ENCODE measurements at places on chromosomes 3 and 15.
A peak's percentile ranks its signal among the peaks of the same experiment; 100 is the strongest.

GRCh38 chr15:72358650-72359171 lies 17.1 kb downstream of the HEXA start:
- peak; percentile 51 for DNase-seq

- DNase-seq = no peak
These were observed 322.6 kb downstream of the THSD4 start for GRCh38 chr15:71437919-71438318.

DNA sequence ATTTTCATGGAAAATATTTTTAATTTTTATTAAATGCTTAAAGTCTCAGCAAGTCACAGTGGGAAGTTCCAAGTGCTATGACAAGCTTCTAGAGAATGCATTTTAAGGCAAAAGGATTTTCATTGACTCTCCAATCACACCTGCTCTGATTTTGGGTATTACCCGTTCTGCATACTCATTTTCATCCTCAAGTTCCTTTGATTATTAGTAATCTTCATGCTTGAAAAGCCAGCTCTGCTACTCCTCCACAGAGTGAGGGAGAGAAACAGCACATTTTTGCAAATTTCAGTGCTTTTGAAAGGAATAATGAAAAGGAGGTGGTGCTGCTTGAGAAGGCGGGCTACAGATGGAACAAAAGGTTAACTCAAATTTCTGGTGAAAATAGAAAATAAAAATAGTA lies 450.7 kb downstream of the NSUN3 start:
- no peak for DNase-seq

GRCh38 chr3:154515921-154516320 lies 85.9 kb upstream of the GPR149 start:
- no peak for DNase-seq

DNA sequence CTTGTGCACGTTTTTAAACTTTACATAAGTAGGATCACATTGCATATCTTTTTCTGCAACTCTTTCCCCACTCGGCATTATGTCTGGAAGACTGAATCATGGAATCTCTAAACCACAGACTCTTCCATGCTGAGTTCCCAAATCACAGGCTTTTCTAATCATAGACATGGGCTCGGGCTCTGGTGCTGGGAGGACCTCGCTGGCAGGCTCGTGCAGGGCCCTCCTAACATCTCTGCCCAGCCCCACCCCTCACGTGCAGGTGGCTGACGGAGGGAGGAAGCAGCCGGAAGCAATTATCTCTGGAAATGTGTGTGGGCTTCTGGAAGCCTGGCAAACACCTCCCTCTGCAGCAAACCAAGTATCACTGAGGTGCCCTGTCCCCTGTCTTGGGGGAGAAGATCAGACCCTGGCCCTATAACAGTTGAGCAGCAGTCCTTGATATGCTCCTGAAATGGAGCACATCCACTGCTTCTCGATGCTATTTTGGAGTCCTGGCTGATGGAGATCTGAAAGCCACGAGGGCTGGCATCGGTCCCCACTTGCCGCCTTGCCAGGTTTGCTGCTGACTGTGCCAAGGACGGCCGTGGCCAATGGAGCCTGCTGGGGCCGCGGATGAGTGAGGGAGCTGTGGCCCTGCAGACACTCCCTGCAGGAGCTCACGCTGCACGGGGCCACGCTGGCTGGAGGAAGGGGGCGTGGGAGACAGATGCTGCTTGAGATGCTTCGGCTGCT lies 4.4 kb upstream of the IQSEC1 start:
- peak; percentile 67 for DNase-seq

DNA sequence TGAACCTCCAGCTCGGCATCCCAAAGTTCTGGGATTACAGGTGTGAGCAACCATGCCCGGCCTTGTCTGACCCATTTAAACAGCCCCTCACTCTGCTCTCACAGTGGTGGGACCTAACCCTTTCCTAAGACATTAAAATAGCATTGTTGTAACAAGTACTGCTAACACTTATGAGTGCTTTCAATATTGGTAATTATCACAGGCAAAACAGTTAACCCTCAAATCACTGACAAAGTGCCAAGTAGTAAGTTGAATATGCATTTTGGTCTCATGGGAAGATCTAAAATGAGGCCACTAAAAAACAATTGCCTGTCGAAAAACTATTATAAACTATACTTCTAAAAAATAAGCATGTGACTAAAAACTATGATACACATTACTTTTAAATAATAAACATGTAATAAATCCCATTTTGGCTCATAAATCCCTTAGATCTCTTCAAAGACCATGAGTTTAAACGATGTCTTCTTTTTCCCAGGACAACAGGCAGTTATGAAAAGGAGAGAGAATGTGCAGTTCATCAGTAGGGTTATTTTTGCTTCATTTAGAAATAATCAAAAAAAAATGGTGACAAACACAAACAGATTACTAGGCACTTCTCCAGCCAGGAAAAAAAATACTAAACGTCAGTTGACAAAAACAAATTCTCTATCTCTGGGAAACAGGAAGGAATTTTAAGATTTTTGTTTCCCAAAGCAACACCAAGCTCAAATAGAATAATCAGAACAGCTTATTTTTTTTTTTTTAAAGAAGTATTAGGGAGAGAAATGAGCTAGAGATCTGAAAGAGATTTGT lies 95.4 kb downstream of the RFTN1 start:
- no peak for DNase-seq

DNA sequence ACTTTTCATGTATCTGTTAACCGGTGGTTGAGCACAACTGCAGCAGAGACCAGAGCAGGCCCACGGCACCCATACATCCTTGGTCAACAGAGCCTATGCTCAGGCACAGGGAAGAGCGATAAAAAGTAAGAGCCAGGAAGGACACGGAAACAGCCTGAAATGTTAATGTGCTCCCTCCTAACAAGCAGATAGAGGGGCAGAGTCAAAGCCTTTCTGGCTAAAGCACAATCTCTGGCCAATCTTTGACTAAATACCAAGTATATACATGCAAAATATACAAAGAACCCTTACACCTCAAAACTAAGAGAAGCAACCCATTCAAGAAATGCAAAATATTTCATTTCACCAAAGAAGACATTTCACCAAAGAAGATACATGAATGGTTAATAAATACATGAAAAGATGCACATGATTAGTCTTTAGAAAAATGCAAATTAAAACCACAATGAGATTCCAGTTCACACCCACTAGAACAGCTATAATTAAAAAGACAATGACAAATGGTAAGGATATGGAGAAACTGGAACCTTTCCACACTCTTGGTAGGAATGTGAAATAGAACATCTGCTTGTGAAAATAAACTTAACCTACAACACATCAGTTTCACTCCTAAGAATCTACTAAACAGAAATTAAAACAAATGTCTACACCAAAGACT lies 88.0 kb downstream of the OSBPL10 start:
- DNase-seq = no peak

GRCh38 chr3:56491566-56491965 lies 23.3 kb upstream of the ERC2 start:
- DNase-seq = no peak

DNA sequence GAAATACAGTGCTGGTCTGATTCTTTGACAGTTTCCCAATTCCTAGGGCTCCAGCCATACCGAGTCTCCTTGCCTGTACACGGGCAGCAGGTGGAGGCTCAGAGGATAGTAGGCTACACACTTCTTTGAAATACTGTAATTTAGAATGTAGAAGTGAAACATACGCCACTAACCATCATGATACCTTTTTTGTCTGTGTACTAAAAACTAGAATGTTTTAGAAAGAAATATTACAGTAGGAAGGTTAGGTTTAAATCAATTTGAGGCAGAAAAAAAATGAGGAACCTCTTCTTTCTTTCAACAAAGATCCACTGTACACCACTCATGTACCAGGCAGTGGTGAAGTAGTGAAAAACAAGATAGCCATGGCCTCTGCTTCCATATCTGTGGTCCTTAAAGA lies 354.7 kb downstream of the MCTP2 start:
- no peak for DNase-seq

- no peak for DNase-seq
These were observed 98.9 kb upstream of the TJP1 start for GRCh38 chr15:29921130-29921601.

DNA sequence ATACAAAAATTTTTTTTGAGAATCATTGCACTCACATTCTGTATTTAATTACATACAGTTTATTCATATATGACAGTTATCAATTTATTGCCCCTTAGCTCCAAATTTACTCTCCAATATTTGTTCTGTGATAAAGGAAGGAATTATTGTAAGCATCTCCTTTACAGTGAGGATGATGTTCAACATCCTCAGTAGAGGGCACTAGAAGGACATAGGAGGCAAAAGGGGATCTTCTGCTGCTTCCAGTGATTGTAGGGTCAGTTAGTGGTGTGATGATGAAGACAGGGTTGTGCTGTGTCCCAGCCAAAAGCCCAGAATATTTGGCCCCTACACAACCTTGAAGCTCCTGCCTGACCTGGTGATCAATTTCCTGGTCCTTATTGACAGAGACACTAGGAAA lies 89.9 kb upstream of the DCBLD2 start:
- no peak for DNase-seq

Measured in right lobe of liver (tissue), 6 donors.